Left kidney (tissue), 8 donors: ENCODE measurements at places on chromosomes 3 and 15.

DNA sequence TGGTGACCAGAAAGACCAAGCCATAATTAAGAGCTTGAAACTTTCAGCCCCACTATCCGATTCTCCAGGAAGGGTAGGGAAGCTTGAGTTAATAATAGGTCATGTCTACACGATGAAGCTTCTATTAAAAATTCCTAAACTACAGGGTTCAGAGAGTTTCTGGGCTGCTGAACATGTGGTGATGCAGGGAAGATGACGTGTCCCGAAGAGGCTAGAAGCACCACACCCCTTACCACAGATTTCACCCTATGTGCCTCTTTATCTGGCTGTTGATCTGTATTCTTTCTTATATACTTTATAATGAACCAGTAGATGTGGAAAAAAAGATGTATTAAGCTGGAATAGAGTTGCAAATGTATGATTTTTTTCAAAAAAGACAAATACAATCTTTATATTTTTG, 473.4 kb downstream of the NLGN1 start:
- no peak for DNase-seq

DNA sequence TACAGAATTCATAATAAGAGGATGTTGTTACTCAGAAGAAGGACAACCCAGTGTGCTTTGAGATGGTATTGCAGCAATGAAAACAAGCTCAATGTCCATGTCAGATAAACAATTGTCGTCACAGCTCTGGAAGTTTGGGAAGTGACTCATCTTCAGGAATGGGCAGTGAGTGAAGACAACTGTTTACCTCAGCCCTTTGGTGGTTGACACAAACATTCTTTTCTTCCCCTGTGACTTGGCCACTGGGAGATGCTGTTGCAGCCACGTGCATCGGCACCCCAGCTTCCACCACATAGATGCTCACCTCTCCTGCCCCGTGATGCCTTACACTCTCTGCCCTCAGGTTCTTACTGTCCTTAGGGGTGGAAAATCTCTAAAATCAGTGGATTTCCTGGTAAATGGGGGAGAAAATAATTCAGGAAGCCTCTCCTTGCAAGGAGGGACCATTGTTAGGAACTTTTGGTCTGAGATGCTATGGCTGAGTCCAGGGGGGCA, 114.1 kb upstream of the GALNT15 start:
- no peak for DNase-seq

- no peak for DNase-seq
These were observed 52.7 kb downstream of the TLE3 start for GRCh38 chr15:70045045-70045444.

GRCh38 chr3:12670365-12671119, 6.6 kb upstream of the RAF1 start:
- DNase-seq = no peak

DNA sequence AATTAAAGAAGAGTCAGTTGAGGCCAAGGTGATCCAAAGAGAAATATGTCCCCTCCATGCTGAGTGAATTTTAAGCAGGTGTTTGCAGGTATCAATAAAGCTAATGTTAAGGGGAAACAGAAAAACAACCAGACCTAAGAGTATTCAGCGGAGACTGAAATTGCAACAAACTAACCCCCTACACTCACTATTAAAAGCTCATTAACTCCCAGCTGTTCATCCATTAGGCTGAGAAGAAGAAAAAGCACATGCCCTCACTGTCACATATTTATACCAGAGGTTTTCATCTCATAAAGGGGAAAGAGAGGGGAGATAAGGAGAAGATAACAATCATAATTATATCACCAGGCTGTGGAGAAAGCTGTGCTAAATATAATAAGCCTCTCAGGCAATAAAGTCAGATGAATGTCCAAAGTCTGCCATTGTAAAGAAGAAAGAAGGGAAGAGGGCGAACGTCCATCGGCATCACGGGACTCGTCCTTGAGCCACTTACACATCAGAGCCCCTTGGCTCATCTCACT, 145.2 kb downstream of the TAFA4 start:
- no peak for DNase-seq

GRCh38 chr3:114444216-114444615, 150.4 kb downstream of the TIGIT start:
- DNase-seq = no peak

DNA sequence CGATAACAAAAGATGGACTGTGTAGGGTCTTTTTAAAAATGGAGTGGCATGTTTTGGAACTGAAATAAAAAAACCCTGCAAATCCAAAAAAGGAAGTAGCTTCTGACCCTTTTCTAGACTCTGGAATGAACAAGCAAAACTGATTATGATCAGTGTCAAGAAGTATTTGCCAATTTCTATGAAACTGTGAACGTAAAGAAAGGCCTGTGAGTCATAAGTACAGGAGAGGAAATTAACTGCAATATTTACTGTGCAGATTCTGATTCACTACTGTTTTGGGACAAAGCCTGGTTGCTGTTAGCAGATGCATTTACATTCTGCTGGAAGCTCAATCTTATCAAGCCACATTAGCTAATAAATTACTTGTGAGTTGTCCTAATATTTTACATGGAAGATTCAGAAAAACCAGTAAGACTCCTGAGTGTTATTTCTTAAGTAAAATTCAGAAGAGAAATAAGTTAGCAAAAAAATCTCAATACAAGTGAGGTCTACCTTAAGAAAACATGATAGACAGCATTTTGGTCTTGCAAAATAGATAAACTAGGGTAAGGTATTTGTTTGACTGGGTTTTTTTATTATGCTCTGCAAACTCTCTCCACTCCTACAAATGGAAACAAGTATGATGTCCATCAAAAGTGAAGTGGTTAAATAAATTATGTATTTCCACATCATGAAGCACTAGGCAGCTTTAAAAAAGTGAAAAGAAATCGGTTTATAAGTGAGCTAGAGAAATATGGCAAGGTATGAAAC, 90.2 kb upstream of the LMOD3 start:
- DNase-seq = no peak

GRCh38 chr15:52111517-52112202, 915 bp downstream of the BCL2L10 start:
- no peak for DNase-seq

- no peak for DNase-seq
These were observed 3.5 kb downstream of the PLSCR2 start for GRCh38 chr3:146465693-146466465.

DNA sequence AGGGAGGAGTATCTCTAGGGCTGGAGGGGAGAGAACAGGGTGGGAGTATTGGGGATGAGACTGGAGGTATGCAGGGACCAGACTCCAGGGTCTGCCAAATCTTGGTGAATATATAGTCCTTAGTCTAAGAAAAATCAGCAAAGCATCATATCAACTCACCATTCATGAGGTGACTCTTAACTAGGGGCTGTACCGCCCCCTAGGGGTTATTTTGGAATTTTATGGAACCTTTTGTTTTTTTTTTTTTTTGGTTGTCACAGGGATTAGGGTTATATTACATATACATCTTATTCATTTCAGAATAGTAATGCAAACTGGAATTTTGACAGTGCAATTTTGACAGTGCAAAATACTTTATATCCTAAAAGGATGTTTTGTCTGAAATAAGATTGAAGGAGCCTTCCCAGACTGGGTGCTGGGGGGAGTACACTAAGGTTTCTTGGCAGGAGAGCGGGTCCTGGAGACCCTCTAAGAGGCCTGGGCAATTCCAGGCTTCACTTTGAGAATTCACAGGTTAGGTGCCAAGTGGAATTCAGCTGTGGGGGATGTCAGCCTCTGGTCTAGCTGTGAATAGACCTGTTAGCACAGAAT, 7.5 kb downstream of the CMTM7 start:
- DNase-seq = peak; percentile 71

- DNase-seq = no peak
These were observed 23.7 kb upstream of the TICRR start for GRCh38 chr15:89551550-89551949.

- DNase-seq = no peak
These were observed 84.5 kb downstream of the RPL22L1 start for GRCh38 chr3:170785454-170785853.

DNA sequence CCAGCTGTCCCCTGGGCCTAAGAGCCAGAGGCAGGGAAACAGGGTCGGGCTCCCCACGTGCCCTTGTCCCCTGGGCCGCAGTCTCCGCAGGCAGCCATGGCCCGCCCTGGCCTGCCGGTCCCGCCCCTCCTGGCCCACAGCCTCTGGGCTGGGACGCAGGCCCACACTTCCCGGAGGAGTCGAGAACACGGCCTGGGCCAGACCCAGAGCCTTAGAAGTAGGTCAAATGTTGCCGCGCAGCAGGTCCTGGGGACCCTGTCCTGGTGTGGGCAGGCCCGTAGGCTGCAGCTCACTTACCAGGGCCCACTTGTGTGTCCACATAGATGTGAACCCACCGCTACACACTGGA, 4.3 kb upstream of the MYL3 start:
- DNase-seq = no peak

- DNase-seq = no peak
These were observed 7.1 kb upstream of the AP3S2 start for GRCh38 chr15:89900849-89901248.

DNA sequence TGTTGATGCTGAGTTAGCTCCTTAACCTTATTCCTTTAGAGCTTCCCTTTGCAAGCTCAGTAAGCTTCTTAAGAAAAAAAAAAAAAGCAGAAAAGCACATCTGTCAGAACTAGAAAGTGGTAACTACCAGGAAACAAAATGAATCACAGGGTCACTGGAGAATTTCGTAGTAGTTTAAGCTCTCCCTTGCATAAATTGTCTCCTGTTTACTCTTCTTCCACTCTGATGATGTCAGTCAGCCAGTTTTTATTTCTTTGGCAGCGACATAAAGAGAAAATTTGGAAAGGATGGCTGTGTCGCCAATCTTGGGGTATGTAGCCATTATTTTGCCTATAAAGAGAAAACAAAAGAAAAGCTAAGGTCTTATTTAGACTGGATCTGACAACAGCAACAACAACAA, 3.2 kb upstream of the GABRR3 start:
- DNase-seq = no peak

DNA sequence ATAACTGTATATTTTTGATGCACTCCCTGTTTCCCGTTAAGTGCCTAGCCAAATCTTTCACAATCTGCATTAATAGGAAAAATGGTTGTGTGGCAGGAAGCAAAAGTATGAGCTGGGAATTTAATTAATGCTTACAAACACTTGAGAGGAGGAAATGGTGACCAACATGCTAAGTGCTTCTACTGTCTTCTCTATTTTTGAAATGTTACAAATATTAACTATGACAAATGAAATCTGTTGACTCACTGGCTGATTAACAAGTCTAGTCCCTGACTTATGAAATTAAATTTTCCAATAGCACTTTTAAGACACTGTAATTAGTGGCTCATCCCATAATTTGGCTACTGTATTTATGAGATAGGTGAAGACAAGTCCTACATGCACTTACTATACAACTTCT, 446.9 kb upstream of the DPPA4 start:
- no peak for DNase-seq

GRCh38 chr15:39542385-39543065, 38.4 kb upstream of the THBS1 start:
- DNase-seq = no peak

GRCh38 chr3:67302489-67302888, 304.4 kb downstream of the KBTBD8 start:
- DNase-seq = no peak

GRCh38 chr15:63340353-63340752, 41.3 kb downstream of the CA12 start:
- DNase-seq = no peak

- no peak for DNase-seq
These were observed 40.3 kb downstream of the EIF4E3 start for GRCh38 chr3:71684757-71685386.

DNA sequence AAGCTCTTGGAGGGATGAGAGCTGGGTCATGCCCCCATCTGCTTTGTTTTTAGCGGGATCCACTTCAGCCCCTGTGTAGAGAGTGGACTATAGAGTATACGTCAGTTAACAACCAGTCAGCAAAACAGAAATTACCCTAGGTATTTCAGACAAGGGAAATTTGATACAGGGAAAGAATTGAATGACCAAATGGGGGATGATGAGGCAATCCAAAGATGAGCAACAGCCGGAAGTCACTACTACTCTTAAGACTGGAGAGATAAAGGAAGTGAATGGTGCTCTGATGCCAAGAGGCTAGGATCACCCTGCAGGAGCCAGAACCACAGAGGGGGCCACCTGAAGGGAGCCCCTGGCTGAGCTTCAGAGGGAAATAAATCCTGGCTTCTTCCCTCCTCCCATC, 1.7 kb upstream of the GPR62 start:
- DNase-seq = no peak

DNA sequence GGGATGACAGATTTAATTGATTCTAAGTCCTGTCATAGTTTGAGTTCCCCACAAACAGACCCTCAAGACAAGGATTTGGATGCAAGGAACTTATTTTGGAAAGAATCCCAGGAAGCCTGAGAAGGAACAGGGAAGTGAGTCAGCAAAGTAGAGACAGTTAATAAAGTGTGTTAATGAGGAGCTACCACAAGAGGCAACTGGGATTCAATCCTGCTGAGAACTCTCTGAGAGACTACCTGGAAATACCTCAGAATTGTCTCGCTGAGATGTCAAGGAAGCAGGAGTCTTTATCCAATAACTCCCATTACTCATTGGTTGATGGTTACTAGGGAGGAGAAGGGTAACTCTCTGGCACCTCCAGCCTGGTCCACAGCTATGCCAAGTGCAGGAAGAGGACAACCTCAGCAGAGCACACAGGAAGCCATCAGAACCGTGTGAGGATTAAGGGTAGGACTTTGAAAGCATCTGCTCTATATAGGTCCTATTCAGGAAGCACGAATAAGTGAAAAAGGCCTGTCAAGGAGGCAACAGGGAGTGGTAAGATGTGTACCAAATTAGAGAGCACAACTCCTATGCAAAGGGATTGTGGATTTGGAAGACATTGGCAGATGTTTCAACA, 311.1 kb upstream of the KCNH8 start:
- no peak for DNase-seq

DNA sequence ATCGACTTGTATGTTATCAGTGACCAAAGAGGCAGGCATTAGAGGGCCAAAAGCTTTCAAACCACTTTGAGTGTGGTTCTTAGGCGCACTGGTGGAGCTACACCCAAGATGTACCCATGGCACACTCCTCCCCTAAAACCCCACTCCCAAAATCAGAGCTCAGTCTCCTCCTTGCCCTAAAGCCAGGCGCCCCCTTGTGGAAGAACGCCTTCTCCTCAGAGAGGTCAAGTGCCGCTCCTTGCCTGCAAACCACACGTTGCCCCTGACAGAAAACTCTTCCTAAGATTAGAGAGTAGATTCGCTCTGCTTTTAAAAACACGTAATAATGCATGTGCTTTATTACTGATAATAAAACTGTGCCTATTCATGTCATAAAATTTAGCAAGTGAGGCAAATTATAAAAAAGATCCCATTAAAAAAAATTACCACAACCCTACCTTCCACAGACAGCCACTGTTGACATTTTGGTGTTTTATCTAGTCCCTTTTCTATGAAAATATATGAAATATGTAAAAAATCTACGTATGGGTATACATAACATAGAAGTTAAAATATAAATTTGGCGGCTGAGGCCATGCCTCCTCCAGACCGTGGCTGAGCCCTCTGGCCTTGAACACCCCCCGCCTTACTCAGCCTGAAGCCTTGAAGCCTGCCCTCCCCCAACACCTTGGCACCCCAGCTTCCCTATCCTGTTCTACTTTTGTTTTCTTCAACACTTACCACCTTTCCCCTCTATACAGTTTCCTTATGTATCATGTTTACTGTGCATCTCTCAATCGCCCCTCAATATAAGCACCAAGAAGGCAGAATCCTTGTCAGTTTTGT, 33.5 kb downstream of the BCL2L10 start:
- peak; percentile 50 for DNase-seq
